ENCODE measurements at places on chromosomes 3 and 15.

- no peak for DNase-seq
Measured at GRCh38 chr3:177928172-177928873, 607.9 kb upstream of the KCNMB2 start.

GRCh38 chr3:124456506-124456905, 273.7 kb upstream of the UMPS start:
- no peak for DNase-seq

DNA sequence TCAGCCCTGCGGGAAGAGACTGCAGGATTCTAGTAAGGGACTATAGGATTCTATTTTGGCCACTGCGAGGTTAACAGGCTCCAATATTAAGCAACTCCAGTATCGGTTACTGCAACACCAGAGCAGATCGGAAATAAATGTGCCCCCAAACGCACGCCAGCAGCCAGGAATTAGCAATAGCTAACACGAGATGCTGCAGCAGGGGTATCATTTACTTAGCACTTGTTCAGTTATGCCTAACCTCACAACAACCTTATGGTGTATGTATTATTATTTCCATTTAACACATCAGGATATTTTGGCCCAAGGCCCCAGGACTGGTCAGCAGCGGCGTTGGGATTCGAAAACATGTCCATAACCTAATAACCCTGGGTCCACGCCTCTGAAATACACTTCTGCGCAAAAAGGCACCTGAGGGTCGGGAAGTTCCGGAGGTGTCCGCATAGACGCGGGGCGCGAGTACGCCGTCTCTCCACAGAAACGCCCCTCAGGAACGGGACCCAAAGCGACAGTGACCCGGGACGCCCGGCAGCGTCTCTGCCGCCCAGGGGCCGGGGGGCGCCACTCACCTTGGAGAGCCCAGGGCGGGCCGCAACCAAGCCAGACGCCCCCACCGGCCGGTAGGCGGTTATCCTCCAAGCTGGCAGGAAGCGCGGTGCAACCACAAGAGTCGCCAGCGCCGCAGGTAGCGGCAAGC, 681 bp downstream of the PIK3CB start:
- DNase-seq: peak; percentile 59

DNA sequence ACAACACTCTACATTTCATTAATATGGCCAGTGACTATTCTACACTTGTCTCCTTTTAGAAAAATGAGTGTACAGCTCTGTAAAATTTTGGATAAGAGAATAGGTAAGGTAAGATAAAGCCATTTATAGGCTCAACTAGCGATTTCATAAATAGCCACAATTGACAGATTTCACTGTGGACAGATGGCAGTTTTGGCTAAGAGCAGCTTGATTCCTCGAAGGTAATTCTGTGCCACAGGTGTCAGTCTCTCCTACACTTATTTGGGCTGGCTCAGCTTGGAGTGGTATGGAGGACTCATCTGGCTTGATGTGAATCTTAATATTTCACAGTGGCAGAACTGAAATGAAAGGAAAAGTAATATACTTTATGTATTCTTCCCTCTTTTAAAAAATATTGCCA, 536.7 kb upstream of the TBL1XR1 start:
- DNase-seq: no peak

DNA sequence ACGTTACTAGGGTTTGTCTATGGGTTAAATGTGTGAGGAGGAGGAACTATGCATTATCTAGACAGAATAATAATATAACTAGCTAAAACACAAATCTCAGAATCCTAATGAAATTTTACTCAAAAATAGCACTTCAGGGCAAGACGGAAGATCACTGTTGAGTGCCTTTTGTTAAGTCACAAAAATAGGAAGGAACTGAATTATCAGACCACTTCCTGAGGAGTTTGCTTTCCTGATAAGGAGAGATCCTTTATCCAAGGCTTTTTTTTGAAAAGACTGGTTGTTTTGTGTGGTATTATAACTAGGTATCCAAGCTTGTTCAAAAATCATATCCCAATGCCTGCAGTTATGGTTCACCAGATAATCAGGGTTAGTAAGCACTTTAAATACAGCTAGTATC, 34.6 kb downstream of the NR2E3 start:
- DNase-seq: no peak

GRCh38 chr3:102530415-102531181, 95.8 kb downstream of the ZPLD1 start:
- no peak for DNase-seq

- DNase-seq: no peak
Measured at GRCh38 chr3:2623436-2623835, 486.7 kb downstream of the IL5RA start.

DNA sequence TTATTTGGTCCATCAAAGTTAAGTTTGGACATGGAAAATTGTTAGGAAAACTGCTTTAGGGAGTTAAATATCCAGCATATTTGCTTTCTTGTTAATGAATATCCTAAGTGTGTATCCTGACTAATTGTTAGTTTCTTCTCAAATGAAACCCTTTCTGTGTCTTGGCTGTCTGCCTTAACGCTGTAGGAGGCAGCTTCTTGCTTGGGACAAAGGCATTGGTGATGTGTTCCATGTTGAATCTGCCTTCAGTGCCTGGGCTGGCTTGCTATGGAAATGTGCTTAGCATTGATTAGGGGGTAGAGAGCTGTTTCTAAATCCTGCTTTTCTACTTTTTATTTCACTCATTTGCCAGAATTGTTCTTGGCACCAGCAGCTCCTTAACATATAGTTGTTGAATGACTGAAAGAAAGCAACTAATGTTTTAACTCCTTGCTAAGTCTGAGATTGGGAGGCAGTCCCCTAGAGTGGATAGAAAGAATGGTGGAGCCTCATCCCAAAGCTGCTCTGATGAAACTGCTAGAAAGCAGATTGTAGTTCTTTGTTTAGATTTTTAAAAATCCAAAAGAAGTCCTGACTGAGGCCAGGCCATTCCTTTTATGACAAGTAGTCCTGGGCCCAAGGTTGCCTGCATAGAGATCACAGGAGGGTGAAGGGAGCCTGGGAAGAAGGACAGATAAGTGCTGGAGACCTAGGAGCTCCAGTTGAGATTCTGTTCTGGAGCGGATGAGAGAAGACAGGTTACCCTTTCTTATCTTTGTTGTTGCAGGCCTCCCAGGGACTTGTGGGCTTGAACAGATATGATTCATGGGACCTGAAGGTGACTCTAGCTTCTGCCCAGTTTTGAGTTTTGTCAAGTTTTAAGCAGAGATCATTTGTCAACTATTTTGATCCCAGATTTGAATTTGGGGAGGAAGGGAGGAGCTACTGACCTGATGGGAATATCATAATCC, 39.3 kb downstream of the OXNAD1 start:
- no peak for DNase-seq

- DNase-seq: peak; percentile 95
Measured at GRCh38 chr15:67542420-67543347, at the start of gene MAP2K5. MAP2K5 (plus strand) TSS chr15:67542703; CDS start chr15:67543336, 633 bp downstream.
